Fibroblast of upper back skin (primary cell): ENCODE measurements at places on chromosomes 4 and X.

GRCh38 chr4:113958766-113959538 is 20.5 kb downstream of the ARSJ start:
- DNase-seq = peak; percentile 98

GRCh38 chr4:183658362-183659028 is 490 bp downstream of the RWDD4 start:
- no peak for DNase-seq

- DNase-seq = no peak
Measured at GRCh38 chr4:96317891-96318290, 478.0 kb downstream of the PDHA2 start.

GRCh38 chr4:123339507-123340380 is 56.9 kb upstream of the SPRY1 start:
- no peak for DNase-seq

- no peak for DNase-seq
Measured at GRCh38 chrX:131703646-131704045, 159.8 kb downstream of the OR13H1 start.

DNA sequence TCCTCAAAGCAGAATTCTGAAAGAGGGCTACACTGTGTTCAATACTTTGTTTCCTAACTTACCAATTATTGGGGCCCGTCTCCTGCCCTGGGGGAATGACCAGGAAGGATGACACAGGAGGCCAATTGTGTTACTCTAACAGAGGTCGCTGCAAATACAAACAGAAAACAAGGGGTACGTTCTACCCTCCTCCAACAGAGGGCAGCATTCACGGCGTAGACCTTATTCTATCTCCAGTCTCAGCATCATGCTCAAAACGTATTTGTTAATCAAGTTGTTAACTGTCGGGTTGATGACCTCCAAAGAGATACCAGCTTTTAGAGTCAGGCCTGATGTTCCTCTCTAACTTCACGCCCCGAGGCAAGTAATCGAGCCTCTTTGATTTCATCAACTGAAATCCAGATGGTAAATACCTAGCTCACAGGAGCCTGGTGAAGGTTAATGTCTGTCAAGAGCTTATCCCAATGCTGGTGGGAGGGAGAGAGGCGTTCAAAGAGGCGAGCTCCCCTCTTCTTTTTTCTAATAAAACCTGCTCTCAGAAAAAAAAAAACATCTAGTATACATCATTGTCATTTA is 181.0 kb upstream of the KCNIP4 start:
- DNase-seq = peak; percentile 34

GRCh38 chrX:150897421-150898320 is 797 bp downstream of the CD99L2 start:
- no peak for DNase-seq

DNA sequence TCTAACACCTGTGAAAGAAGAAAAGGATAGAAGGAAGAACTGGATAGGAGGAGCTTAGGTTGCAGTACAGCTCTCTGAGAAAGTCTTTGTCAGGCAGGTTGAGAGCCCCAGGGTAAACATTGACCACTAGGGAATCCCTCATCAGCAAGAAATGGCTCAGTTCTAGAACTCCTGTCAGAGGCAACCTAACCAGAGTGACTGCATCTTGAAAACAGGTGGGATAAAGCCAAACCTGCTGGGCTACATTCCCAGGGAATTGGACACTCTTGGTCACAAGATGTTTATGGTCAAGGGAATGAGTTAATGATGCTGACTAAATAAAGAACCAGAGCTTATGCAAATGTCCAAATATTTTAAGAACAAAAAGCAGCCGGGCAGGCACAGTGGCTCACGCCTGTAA is 108.3 kb upstream of the MED14 start:
- no peak for DNase-seq

DNA sequence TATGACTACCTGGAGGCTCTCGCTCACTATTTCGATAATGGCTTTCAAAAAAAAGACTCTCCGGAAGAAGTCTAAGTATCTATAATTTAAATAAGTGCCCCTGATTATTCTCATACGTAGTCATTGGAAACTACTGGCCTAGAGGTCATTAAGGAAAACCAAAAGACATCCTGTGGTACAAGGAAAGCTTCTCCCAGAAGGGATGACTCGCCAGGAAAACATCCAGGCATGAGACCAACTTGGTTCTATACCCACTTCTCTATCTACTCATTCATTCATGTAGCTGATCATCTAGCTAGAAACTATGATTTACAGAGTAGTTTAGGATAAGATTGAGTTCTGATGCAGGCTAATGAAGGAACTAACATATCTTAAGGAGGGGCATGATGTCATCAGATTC is 37.7 kb downstream of the SOX3 start:
- DNase-seq = peak; percentile 42

DNA sequence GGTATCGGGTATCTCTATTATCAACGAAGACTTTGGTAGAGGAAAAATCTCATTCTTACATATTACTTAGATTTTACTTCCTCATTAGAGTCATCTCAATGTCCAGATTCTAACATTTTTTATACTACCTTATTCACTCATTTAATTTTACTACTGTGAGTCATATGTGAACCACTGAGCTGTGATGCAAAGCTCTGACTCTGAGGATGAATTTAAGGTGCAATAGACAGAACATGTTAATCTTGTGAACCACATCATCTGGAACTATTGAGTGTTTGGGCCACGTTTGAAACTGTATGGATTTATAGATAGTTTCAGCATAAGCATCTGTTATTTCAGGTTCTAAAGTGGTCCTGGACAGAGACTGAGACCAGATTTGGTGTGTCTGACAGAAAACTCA is 78.4 kb downstream of the PWWP3B start:
- DNase-seq = peak; percentile 28
